ENCODE measurements at places on chromosomes 3 and 15. TPM values are rescaled to one million over a fixed set of nuclear protein-coding genes. Genes with fewer than 3 reads are reported as not detected.

Gene DPPA4
- total RNA-seq, result not detected

Gene KLF15
- 21.9 TPM for total RNA-seq

GRCh38 chr15:91589360-91589759, 264.1 kb upstream of the SLCO3A1 start:
- DNase-seq, result no peak

DNA sequence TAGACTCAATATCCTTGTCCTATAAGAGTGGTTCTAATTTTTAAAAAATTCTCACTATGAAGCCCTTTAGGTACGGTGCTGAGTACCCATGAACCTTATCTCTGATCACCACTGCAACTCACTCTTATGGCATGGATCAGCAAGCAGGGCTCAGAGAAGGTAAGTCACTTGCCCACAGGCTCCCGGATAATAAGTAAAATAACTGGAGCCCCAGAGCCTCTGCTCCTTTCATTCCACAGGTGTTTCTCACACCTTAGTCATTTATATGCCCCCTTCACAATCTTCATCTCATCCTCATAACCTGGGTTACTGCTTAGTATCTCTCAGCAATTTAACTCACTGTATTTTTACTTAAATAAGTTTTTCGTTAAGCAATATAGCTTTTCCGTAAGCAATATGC, 28.4 kb upstream of the AKAP13 start:
- DNase-seq, result no peak

- DNase-seq, result no peak
Observed at GRCh38 chr3:19384868-19385267, 236.6 kb downstream of the KCNH8 start.

Gene RBMS3
- total RNA-seq, result 39.9 TPM
